ENCODE measurements at places on chromosomes 2 and 18. TPM values are rescaled to one million over a fixed set of nuclear protein-coding genes. Genes with fewer than 3 reads are reported as not detected.

DNA sequence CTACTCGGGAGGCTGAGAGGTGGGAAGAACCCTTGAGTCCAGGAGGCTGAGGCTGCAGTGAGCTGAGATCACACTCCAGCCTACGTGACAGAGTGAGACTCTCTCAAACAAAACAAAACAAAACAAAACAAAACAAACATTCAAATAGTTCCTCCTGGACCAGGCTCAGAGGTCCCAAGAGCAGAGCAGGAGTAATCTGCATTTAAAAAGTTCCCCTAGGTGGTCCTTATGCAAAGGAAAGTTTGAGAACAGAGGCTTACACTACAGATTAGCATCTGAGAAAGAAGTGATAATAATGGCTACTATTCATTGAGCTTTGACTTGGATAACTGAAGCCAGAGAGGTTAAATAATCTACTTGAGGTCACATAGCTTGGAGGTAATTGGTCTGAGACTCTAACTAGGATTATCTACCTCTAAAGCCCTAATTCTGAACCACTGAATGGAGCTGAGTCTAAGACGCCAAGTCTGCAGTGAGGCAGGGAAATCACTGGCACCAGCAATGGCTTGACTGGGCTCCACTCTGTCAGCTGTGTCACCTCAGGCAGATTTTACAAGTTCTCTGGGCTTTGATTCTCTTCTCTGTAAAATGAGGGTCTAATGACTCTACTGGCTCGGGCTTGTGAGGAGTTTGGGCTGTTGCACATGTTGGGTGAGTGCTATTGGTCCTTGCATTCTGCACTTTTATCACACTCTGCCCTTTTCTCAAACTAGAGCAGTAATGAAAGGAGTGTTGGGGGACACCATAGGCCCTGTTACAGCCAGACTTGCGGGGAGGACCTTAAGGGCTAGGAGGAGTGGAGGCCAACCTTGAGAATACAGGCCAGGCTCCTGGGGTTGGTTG, 29.2 kb upstream of the DLX2 start:
- DNase-seq, result no peak

- no peak for DNase-seq
Observed at GRCh38 chr2:46488389-46488788, 9.0 kb downstream of the TMEM247 start.

- no peak for DNase-seq
Observed at GRCh38 chr2:101125374-101125773, 25.8 kb downstream of the TBC1D8 start.

DNA sequence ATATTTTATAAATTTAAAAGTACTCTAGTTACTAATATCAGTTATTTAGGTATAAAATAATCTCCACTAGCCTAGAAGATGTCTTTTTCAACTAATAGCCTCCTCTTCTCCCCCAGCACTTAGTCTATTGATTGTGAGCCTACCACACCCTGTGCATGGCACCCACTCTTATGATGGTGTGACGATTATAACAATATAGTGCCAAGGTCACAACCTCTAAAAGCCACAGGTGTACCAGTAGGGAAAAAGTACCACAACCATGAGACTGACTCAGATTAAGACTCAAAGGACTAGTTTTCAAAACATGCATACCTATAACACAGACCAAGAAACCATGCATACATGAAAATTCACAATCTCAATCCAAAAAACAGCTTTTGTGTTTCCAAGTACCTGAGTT, 27.6 kb downstream of the THADA start:
- no peak for DNase-seq

DUSP19 gene
- 10.8 TPM for total RNA-seq

NLRC4 gene
- total RNA-seq, result 1.1 TPM

- DNase-seq, result peak; percentile 27
Observed at GRCh38 chr2:120391911-120392665, 46.2 kb downstream of the INHBB start.

KLHL30 gene
- total RNA-seq, result 20.0 TPM

GRCh38 chr18:9334329-9334972, at the start of gene TWSG1:
TSS of gene TWSG1 (plus strand) at chr18:9334773. CDS start at chr18:9337230, 2,457 bp downstream.
- DNase-seq, result peak; percentile 96

- no peak for DNase-seq
Observed at GRCh38 chr2:151928380-151928779, 100.2 kb upstream of the ARL5A start.

DNA sequence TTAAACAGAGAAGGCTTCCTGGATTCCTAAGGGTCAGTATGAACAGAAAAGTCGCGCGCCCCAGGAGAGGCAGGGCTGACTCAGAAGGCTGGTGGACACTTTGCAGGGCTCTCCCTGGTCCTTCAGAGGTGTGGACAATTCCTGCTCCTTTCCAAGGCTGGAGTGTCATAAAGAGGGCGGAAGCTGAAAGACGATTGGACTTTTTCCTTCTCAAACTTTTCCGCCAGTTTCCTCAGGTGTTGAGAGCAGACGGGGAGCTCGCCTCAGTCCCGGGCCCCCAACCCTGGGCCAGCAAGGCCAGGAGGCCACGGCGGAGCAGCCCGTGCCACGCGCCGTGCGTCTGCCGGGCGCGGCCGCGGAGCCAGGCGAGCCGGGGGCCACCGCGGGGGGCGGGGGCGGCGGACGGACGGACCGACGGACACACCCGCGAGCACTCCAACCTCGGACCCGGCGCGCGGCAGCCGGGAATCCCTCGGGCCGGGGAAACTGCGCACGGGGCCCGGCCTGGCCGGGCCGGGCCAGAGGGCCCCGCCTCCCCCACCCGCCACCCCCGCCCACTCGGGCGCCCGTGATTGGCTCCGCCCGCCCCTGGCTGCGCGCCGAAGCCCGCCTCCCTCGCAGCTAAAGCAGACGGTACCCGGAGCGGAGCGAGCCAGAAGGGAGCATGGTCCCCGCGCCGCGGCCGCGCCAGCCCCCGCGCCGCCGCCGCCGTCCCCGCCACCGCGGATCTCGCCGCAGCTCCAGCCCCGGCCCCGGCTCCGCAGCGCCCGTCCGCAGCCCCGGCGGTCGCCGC, at the start of gene KLHL29:
TSS of gene KLHL29 (plus strand) at position 629 of the 793 bp plus-strand sequence. CDS start 177,018 bp downstream, outside the sequence.
- DNase-seq, result peak; percentile 92

RNF149 gene
- 14.0 TPM for total RNA-seq

KCNG2 gene
- not detected for total RNA-seq

All from Right ventricle myocardium superior (tissue), 1 donor.